ENCODE measurements at places on chromosomes 1 and 21.

DNA sequence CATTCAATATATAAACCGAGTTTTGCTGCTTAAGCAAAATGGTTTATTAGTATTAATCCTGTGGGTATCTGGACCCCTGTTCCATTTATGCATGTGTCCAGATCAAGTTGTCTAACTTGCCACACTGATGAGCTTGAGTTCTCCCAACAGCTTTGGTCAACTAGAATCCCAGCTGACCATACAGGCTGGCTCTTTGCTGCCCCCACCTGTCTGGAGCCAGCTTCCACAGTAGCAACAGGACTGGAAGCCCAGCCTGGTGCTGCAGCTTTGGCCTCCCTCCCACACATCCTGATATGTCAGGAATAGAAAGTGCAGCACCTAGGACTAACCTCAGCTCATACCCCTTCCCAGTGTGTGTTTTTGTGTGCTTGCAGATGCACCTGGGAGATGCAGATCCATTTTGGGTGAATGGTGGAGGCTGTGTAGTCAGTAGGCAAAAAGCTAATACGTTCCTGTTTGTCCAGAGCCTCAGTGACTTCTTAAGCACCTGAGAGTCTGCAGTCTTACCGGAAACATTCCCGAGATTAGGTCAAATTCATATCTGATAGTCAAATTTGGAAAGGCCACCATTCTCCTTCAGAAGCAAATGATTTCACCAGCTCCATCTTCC lies 40.9 kb upstream of the BEND5 start:
- no peak for DNase-seq

DNA sequence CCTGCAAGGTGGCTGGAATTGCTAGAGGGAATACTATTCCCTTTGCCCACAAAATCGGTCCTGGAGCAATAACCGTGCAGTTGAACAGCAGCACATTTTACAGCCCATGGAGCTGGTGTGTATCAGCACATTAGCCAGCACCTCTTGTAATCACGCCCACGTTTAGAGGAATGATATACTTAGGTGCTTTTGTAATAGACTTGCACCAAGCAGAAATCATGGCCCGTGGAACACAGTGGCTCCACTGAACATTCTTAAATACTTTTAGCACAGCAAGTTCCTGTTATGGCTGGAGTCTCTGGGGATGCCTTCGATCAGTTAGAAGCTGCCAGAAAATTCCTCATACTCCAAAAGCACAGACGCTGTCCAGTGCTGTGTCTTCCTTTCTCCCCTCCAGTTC lies 218.1 kb upstream of the FAM78B start:
- no peak for DNase-seq

DNA sequence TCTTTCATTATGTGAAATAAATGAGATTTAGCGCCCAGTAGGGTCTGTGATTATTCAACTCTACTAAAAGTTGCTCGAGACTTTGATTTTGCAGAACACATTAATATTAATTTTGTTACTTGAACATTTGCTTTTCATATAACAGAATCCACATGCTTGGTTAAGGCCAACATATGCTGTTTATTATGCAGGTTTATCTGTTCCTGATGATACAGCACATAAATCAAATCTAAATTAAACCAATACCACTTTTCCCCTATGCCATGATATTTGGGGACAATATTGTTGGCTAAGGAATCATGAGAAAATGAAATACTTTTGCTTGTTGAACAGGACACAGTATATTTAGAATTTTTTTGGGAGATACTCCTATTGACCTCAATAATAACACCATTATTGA lies 291.1 kb downstream of the USP25 start:
- no peak for DNase-seq

GRCh38 chr1:55986003-55986402 lies 593.4 kb downstream of the PLPP3 start:
- no peak for DNase-seq

- DNase-seq = no peak
These were observed 29.3 kb downstream of the FOXO6 start for GRCh38 chr1:41390573-41390972.

GRCh38 chr1:78703806-78704205 lies 54.2 kb downstream of the IFI44 start:
- no peak for DNase-seq

DNA sequence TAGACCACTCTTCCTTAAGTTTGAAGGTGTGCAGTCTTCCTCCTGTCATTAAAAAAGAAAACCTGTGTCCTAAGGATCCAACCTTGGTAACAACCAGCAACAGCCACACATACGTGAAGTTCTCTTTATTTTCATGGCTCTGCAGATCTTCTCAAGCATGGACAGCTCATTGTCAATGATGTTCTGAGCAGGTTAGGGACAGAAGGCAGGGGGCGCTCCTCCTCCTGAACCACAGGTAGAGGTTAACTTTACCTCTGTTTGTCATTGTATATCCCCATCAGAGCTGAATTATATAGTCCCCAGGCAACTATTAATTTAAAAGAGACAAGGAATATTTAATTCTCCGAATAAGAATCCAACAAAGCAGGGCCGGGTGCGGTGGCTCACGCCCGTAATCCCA lies 52.5 kb upstream of the CR2 start:
- no peak for DNase-seq

DNA sequence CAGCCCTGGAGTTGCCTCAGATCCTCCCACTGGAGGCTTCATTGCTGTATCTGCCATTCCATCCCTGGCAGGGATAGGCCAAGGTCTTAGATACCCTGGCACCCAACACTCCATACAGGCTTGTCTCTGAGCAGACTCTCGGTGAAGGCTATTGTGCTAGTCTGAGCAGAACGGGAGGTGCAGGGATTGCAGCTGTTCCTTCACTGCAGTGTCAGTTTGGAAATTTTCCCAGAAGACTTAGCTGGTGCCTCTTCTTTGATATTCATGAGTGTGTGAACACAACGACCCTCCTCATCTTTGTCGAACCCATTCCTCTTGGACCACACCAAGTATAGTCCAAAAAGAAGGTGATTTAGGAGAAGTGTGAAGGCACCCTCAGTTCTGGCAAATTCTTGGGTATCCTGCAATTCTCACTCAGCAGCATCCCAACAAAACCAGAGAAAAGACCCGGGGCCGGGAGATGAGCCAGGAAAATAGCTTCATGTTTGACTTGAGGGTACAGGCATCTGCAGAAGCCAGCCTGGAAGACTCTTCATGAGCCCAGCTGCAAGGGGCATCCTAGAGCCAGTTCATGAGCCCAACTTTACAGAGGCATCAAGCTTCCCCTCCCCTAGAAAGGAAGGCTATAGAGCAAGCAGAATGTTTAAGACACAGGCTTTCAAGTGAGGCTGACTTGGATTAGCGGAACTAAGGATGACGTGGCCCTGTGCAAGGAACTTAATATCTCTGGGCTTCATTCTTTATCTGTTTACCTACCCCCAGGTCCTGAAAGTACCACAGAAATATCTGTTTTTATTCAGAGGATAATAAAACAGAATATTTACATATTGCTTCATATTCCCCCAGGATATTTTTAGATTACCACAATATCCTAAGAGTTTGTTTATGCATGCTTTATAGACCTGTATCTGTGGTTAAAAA lies 38.8 kb upstream of the HAO2 start:
- DNase-seq = no peak

GRCh38 chr1:179190861-179191260 lies 38.6 kb downstream of the ABL2 start:
- DNase-seq = no peak

- no peak for DNase-seq
These were observed 571 bp upstream of the CAPN9 start for GRCh38 chr1:230746617-230747016.

- no peak for DNase-seq
These were observed 8.8 kb upstream of the SSU72 start for GRCh38 chr1:1583347-1584010.

GRCh38 chr1:192100686-192101468 lies 57.4 kb upstream of the RGS18 start:
- no peak for DNase-seq

GRCh38 chr1:203378556-203379245 lies 27.8 kb upstream of the FMOD start:
- no peak for DNase-seq

- peak; percentile 91 for DNase-seq
These were observed 5.4 kb upstream of the NFIA start for GRCh38 chr1:61076728-61077675.

GRCh38 chr1:94872771-94873495 lies 52.8 kb downstream of the SLC44A3 start:
- DNase-seq = no peak

- peak; percentile 45 for DNase-seq
These were observed 71.8 kb downstream of the CD58 start for GRCh38 chr1:116498789-116499628.

DNA sequence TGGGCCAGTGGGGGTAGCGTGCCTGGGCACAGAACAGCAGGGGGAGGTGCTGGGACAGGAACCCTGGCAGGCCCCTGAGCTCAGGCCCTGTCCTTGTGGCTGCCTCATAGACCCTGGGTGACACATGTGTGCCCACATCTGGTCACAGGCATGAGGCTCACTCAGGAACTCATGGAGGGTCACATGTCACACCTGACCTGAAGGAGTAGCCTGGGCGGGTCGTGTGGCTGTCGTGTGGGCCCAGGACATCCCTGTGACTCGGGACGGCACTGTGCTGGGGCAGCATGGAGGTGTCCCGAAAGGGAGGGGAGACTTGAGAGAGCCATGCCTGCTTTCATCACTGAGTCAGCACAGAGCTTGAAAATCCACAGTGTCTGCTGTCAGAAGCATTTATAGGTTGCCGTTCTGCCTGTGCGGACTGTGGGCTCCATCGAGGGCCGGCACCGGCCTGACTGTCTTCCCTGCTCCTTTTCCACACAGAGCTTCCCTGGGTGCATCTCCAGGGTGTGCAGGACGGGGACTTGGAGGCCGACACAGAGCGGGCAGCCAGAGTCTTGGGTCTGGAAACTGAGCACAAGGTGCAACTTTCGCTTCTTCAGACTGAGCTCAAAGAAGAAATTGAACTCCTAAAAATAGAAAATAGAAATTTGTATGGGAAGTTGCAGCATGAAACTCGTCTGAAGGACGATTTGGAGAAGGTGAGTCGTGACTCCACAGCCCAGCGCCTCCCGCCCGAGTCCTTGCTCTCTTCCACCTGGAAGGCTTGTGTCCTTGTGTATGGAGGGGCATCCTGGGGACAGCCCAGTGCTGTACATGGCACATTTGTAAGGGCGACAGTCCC lies 32.8 kb downstream of the PCNT start:
- DNase-seq = no peak

DNA sequence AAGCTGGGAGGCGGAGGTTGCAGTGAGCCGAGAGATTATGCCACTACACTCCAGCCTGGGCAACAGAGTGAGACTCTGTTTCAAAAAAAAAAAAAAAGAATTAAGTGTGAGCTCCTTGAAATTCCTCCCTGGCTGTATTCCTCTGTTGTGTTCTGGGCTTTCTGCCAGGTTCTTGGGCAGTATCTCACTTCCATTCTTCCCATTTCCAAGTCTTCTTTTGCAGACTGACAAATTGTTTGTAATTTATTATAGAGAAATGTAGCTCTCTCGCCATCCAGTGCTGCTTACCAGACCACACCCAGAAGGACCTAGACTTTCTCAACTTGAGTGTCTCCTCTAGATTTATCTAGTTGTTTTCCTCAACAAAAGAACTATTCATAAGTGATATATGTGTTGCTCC lies 105.0 kb upstream of the ADGRL2 start:
- DNase-seq = no peak

DNA sequence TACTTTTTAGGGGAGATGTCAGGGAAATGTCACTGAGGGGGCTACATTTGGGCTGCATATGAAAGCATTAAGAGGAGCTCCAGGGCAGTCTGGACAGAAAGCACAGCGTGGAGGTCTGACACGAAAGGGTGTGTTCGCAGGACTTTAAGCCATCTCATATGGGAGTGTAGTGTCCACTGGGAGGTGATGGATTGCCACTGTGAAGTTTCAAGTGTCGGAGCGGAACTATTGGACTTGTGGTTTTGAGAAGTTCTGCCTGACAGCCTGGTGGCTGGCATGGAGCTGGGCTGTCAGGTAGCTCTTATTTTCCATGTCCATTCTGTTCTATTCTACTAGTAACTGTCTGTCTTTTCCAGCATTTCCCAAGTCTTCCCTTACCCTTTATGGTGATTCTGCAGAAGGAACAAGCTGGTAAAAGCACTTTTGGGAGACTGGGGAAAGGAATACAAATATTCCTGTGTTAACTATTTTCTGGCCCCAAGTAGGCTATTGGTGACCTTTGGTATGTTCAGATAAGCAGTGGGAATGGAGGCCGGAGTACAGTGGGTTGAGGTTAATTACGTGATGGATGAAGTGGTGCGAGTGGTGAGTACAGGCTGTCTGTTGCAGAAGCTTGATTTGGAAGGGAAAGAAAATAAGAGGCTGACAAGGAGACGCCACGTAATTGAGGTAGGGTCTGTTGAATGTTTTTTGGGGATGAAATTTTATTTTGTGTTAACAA lies 19.3 kb downstream of the B3GALT5 start:
- DNase-seq = no peak

- no peak for DNase-seq
These were observed 143.3 kb upstream of the GJB5 start for GRCh38 chr1:34611571-34611970.

DNA sequence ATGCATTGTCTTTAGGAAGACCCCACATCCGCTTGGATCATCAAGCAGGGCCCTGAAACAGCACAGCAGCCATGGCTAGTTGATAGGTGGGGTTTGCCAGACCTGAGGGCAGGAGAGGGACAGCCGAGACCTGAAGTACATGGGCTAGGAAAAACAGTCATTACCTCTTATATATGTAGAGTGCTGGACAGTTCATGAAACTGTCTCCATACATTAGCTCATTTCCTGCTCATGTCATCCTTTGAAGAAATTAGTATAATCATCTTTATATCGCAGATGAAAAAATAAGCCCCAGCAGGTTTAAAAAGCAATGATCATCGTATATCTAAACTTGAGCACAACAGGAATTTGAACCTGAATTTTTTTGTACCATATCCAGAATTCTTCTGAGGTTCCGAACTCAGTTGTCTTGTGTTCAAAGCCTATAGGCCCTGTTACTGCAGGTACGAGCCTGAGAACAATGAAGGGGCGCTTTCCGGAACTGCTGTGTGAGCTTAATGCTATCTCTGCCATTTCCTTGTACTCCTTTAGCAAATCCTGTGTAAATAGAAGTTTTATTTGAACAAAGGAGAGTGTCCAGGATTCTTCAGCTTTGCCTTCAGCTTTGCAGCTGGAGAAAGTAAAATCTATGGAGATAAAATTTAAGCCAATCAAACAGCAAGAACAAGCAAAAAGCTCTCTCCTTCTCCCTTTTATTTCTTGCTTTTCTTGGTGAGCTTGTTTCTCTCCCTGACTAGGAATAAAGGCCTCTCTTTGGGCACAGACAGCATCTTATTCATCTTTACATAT lies 32.4 kb upstream of the DUSP10 start:
- no peak for DNase-seq

GRCh38 chr1:53110370-53111072 lies 31.9 kb downstream of the SLC1A7 start:
- DNase-seq = no peak

- no peak for DNase-seq
These were observed 122.7 kb downstream of the ZBTB18 start for GRCh38 chr1:244173769-244174168.

DNA sequence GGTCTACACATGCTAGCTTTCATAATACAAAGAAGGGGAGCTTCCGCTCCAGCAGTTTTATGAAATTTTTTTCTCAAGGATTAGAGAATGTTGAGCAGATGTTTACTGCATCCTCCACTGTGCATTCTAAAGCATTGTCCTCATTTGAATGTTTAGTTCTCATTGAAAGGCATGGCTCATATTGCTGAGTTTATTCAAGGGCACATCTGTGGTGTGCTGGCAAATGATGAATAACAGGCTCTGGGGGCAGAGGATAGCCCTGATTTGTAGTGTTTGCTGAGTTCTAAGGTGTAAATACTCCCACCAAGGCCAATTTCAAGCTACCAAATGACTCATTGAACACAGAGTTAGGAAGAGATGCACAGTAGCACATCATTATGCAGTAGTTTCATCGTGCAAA lies 303.2 kb upstream of the FAM78B start:
- no peak for DNase-seq

Data from NCI-H1417 treated with DMSO at 0.1 percent for 48 hours (cell line).